ENCODE measurements at places on chromosomes 5 and 9. TPM values are rescaled to one million over a fixed set of nuclear protein-coding genes. Genes with fewer than 3 reads are reported as not detected.

ZNF483 gene
- total RNA-seq: 21.3 TPM

HTR4 gene
- total RNA-seq: not detected

ACOT12 gene
- total RNA-seq: not detected

PSD2 gene
- total RNA-seq: 0.17 TPM

NRG2 gene
- 0.24 TPM for total RNA-seq

NPR3 gene
- not detected for total RNA-seq

GALNT12 gene
- total RNA-seq: 9.0 TPM

LECT2 gene
- total RNA-seq: not detected

PCDHGB4 gene
- not detected for total RNA-seq

EPB41L4A gene
- 0.47 TPM for total RNA-seq

ADGRD2 gene
- not detected for total RNA-seq

KIAA0825 gene
- 0.89 TPM for total RNA-seq

C5orf34 gene
- 0.95 TPM for total RNA-seq

SLIT3 gene
- total RNA-seq: not detected

DNA sequence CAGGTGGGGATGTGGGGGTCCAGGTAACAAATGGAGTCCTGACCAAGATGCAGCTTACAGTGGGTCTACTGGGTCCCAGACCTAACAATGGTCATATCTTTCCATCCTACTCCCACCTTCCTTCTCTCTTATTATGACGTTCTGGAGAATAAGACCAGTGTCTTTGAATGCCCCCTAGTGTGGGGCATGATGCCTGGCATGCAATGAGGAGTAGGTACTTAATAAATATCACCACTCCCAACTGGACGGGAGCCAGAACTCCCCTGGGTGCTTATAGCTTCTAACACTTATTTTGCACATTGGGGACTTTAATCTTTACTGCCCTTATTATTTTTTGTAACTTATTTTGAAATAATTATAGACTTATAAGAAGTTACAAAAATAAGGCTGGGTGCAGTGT is 98.2 kb downstream of the NDFIP1 start:
- no peak for DNase-seq

GRCh38 chr5:127916885-127917573 is 166.5 kb upstream of the SLC12A2 start:
- DNase-seq: no peak

GRCh38 chr9:20694248-20694647 is 10.2 kb downstream of the FOCAD start:
- no peak for DNase-seq

GRCh38 chr5:27158775-27159174 is 120.4 kb upstream of the CDH9 start:
- no peak for DNase-seq

GRCh38 chr9:14529629-14530028 is 163.6 kb downstream of the ZDHHC21 start:
- DNase-seq: no peak

DNA sequence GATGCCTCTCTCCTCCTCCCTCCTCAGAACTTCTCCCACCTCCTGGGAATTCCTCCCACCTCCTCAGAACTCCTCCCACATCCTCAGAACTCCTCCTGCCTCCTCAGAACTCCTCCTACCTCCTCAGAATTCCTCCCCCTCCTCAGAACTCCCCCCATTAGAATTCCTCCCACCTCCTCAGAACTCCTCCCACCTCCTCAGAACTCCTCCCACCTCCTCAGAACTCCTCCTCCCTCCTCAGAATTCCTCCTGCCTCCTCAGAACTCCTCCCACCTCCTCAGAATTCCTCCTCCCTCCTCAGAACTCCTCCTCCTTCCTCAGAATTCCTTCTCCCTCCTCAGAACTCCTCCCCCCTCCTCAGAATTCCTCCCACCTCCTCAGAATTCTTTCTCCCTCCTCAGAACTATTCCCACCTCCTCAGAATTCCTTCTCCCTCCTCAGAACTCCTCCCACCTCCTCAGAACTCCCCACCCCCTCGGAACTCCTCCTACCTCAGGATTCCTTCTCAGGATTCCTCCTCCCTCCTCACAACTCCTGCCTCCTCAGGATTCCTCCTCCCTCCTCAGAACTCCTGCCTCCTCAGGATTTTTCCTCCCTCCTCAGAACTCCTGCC is 23.9 kb downstream of the SLC46A2 start:
- DNase-seq: no peak

DNA sequence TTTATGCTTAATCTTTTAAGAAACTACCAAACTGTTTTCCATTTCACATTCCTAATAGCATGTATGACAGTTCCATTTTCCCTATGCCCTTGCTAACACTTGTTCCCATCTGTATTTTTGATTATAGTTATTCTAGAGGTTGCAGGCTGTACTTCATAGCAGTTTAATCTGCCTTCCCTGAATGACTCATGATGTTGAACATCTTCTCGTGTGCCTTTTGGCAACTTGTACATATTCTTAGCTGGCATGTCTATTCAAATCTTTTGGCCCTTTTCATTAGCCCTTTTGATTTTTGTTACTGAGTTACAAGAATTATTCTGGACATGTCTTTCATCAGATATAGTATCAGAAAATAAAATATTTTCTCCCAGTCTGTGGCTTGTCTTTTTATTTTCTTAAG is 320.3 kb downstream of the DIRAS2 start:
- DNase-seq: no peak

DNA sequence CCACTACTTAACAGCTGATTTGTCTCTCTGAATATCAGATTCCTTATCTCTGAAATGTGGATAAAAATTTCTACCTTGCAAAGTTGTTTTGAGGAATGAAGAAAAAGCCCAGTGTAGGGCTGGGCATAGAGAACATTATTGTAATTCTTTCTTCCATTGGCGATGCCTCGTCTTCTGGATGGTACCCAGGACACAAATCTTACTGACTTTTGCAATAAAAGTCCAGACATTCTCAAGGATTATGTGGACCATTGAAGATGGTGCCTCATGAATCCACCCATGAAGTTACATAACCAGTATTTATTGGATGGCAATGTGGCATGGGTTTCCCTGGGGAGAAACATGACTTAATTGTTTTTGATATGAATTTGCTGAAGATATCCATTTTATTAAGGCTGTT is 33.1 kb downstream of the NNT start:
- DNase-seq: no peak

DNA sequence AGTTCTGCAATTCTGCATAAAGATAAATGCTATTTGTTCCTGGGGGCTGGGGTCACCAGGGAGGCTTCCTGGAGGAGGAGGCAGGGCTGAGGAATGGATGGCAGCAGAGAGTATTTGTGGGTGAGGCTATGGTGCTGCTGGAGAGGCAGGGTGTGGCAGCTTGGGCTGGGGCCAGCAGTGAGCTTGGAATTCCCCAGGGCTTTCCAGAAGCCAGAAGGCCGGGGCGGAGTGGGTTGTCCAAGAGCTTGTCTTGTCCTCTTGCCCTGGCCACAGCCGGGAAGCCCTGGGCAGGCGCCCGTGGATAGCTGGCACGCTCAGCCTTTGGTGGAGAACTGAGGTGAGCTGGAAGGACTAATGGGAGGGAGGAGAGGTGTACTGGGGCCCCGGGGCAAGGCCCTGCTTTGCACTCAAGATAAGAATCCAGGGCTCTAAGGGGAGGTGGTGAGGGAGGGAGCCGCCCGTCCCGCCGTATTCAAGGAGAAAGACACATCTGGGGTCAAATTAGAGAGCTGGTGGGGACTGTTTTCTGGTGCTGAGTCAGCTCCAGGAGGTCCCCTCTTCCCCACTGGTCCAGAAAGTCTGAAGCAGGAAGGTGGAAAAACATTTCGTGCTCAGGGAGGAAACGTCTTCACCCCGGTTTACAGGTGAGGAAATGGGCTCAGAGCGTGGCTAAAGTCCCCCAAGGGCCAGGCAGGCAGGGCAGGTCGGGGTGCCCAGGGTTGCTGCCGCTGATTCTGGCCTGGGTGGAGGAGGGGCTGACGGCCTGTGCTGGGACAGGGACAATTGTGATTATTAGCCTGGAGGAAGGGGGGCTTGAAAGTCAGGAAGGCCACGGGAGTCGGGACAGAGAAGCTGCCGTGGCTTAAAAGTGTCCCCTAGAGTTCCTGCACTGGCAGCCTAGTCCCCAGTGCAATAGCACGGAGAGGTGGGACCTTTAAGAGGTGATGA is 26.9 kb upstream of the CNOT6 start:
- DNase-seq: no peak

GRCh38 chr5:58944221-58944620 is 361.3 kb downstream of the RAB3C start:
- DNase-seq: no peak

- no peak for DNase-seq
Observed at GRCh38 chr5:113450462-113450861, 15.7 kb upstream of the TSSK1B start.

GRCh38 chr9:105439428-105439827 is 8.4 kb upstream of the FSD1L start:
- DNase-seq: no peak

- DNase-seq: no peak
Observed at GRCh38 chr5:174531782-174532191, 192.6 kb upstream of the MSX2 start.

- DNase-seq: no peak
Observed at GRCh38 chr5:160657068-160657507, 194.9 kb downstream of the ATP10B start.
